H4 (cell line): ENCODE measurements at places on chromosomes 6 and 20.

DNA sequence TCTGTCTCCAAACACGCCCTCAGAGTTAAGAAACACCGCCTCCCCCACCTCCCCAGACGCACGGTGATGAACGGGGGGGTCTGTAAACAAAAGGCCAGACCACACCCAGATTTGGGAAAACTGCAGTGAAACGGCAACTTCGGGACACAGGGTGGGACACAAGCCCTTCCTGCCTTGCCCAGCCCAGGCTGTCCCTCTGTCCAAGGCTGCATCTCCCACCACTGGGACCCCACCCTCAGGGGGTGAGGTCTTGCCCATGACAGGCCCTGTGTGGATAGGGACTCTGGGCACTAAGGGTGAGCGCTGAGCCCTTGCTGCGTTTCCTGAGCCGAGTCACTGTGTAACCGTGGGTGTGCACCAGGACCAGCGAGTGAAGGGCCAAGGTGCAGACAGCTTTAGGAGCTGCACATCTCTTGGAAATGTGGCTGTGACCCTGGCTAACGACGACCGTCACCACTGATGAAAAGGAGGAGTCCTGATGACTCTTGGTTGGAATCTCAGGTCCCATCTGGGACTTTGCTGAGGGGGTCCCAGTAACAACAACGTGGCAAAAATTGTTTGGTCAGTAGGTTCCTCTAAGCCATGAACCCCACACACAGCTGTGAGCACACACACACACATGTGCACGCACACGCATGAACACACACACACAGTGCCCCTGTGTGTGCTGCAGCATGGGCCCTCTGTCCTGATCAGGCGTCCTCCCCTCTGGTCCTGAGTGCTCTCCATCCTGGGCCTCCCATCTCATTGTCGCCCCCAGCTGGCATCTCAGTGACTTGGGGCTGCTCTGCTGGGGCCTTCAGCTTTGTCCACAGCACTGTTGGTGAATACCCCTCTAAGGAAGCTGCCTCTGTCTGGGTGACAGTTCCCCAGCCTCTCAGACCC is 100.6 kb downstream of the RAMACL start:
- no peak for DNase-seq

DNA sequence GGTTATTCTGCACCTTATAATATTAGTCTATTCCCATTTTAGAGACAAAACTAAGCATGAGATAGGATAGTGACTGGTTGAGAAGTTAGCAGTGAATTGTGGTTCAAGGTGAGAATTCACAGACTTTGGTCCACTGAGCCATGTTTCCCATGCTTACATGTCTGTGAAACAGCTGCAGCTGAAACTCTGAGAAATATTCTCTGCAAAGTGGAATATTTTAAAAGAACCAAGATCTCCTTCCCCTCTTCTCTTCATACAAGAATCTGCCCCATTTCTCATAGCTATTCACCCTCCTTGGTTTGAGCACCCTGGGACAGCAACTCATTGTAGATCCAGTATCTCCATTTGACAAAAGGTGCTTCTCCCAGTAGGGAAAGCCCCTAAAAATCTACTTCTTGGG is 70.2 kb upstream of the TMEM170B start:
- DNase-seq = no peak

DNA sequence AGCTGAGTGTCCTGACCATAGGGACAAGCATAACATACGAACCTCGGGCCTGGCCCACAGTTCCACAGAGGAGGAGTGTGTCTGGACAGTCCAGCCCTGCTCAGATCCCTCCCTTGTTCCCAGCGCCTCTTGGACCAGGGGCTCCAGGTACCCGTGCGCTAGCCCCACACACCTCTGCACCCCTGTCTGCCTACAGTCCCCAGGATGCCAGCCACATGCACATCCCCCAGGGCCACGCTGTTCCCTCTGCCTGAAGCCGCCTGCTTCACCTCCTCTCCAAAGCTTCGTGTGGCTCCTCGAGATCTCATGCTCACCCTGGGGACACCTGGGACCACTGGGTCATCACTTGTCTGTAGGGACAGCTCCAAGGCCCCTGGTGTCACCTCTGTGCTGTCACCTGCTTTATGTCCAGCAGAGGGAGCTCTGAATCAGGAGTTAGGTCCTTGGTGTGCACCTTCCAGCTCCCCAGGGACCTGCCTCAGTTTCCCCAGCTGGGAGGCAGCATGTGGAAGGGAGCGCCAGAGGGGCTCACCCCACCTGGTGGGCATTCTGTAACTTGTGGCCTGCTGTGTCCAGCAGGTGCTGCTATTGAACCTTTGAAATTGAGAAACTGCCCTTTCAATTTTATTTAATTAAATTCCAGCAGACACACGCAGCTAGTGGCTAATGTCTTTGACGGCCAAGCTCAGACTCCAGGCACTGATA is 7.3 kb upstream of the YTHDF1 start:
- DNase-seq = peak; percentile 37

- peak; percentile 66 for DNase-seq
Measured at GRCh38 chr20:10115021-10115420, 80.2 kb downstream of the ANKEF1 start.

DNA sequence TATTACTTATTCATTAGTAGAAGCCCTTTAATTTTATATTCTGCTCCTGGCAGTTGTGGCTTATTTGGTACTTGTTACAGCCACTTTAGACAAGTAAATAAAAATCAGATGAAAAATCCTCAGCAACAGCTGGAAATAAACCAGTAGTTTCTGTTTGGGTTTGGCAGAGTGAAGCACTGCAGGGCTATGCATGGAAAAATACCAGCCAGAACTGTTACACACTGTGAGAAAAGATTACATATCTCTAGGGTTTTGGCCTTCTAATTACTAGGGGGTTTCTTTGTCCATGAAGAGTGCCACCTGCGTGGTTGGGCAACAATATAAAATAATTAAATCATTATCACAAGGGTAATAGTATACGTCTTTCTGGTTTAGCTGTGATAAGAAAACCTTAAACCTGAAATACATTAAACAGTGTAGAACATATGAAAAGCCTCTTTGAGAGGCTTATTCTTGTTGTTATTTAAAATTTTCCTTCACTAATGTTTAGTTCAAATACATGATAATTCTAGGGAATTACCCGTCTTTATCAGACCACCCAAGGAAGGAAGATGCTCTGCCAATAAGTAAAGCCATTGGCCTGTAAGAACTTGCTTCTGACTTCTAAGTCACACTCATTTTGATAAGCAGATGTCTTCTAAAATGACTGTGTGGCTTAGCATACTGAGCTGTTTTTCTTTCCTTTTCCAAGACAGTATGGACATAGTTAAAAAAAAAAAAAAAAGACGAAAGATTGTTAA is 320.0 kb upstream of the FLRT3 start:
- no peak for DNase-seq

- DNase-seq = no peak
Measured at GRCh38 chr6:71420095-71420692, 131.6 kb downstream of the OGFRL1 start.

- DNase-seq = no peak
Measured at GRCh38 chr6:35272005-35272404, 12.5 kb downstream of the ZNF76 start.

- DNase-seq = no peak
Measured at GRCh38 chr20:2734899-2735298, 42.3 kb downstream of the EBF4 start.

DNA sequence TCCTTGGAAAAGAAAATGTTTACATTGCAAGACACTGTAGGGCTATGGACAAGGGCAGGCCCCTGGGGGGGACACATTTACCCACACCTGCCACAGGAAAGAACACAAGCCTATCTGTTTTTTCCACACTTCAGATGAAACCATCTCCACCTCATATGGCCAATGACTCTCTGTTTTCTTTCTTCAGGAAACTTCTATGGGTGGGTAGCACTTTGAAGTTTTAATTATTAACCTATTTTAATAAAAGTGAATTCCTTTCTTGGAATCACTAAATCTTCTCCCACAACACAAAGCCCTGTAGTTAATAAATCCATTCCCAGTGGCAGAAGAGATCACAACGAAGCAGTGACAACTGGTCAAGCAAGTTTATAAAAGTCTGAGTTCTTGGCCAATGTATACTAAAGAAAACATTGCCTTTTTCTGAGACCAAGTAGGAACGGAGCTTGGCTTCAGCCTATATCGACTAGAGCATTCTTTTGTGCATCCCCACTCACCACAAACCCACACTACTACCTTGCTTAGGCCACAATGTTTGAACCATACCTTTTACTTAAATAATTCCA is 125.1 kb upstream of the CARMIL1 start:
- DNase-seq = no peak

- no peak for DNase-seq
Measured at GRCh38 chr6:131175564-131175963, 40.3 kb downstream of the AKAP7 start.

- no peak for DNase-seq
Measured at GRCh38 chr6:132927713-132928112, 113.3 kb downstream of the RPS12 start.

GRCh38 chr20:2358006-2358405 is 22.7 kb upstream of the TGM6 start:
- no peak for DNase-seq

GRCh38 chr20:57648878-57649616 is 28.8 kb upstream of the ZBP1 start:
- no peak for DNase-seq

- DNase-seq = peak; percentile 38
Measured at GRCh38 chr6:27213544-27214125, 33.9 kb upstream of the PRSS16 start.

- DNase-seq = no peak
Measured at GRCh38 chr6:89290401-89291155, 24.5 kb downstream of the GABRR2 start.

GRCh38 chr6:75144386-75144785 is 61.5 kb downstream of the COL12A1 start:
- no peak for DNase-seq

DNA sequence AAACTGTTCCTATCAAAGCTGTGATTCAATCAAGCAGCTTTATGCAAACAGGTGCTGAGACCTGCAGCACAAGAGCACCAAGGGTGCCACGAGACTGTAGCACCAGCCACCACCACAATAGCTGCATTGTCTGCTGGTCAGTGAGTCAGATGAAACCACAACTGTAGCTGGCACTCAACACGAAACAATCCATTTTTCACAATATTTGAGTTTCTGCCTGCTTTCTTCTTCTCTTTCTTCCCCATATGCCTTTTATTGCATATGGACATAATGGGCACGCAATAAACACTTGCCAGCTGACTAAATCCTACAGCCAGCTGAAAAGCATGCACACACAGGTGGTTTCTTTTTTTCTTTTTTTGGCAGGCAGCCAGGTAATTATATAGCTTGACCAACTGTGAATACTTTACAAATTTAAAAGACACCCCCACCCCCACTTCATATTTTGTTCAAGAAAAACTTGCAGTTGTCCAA is 16.6 kb downstream of the SLC2A12 start:
- peak; percentile 70 for DNase-seq

- DNase-seq = no peak
Measured at GRCh38 chr20:51121901-51122412, 99.0 kb upstream of the KCNG1 start.

- no peak for DNase-seq
Measured at GRCh38 chr20:1685304-1686052, 27.9 kb upstream of the SIRPG start.

- DNase-seq = no peak
Measured at GRCh38 chr6:12748815-12749521, 32.4 kb downstream of the PHACTR1 start.

GRCh38 chr6:149830731-149831307 is 33.3 kb downstream of the LRP11 start:
- no peak for DNase-seq

DNA sequence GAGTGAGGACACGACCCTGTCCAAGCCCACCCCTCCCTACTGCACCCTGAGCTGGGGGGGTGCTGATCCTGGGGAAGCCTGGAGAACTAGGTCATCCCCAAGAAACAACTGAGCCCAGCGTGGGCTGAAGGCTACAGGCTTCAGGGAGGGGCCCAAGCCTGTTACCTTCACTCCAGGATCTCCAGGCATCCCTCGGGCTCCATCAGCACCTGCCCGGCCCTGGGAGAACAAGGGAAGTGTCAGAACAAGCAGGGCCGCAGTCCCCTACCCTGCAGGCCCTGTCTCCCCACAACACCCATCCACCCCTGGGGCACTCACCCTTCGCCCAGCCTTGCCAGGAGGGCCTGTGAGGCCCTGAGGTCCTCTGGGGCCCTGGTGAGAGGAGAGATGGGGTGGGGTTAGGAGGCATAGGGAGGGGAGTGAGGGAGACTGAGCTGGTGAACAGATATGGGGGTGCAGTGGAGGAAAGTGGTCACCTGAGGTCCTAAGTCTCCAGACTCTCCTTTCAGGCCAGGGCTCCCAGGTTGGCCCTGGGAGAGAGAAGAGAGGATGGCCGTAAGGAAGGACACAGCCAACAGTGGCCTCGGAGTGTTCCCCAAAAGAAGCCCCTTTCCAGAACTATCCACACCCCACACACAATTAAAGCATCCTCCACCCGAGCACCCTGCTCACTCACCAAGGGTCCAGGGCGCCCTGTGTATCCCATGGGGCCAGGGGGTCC is 13.4 kb downstream of the COL11A2 start:
- no peak for DNase-seq

DNA sequence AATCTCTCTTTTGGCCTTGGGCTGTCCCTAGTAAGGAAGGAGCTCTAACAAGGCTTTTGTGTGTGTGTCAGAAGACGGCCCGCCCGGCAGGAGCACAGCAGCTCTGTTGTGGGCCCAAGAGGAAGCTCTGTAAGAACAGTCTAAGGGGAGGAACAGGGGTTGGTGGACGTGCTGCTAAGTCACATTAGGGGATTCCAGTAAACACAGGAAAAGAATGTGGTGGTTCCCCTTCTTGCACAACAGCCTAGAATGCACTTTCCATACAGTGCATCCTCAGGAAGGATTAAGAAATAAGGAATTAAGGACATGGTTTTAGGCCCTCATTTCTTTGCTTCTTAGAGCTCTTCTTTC is 114.5 kb downstream of the RNF144B start:
- DNase-seq = no peak
